ENCODE measurements at places on chromosomes 3 and 15. TPM values are rescaled to one million over a fixed set of nuclear protein-coding genes. Genes with fewer than 3 reads are reported as not detected.

INSYN1 gene
- not detected for total RNA-seq

ARNT2 gene
- not detected for total RNA-seq

KLHL24 gene
- 19.6 TPM for total RNA-seq

SERPINI2 gene
- total RNA-seq: not detected

CHRNA5 gene
- 4.0 TPM for total RNA-seq

GHRL gene
- 0.56 TPM for total RNA-seq

OXNAD1 gene
- total RNA-seq: 64.0 TPM

SFMBT1 gene
- total RNA-seq: 32.2 TPM

LMAN1L gene
- total RNA-seq: 0.92 TPM

RTP3 gene
- total RNA-seq: not detected

FRMD5 gene
- not detected for total RNA-seq

GRCh38 chr3:101184111-101184510 is 136.3 kb downstream of the IMPG2 start:
- H3K4me3 ChIP-seq: no peak overlapping the region
- H3K27ac ChIP-seq: no peak overlapping the region

- no peak overlapping the region for H3K27ac ChIP-seq
- no peaks in the 10 kb centered on the region for H3K36me3 ChIP-seq
- peaks cover 7% of the 10 kb centered on the region for H3K27me3 ChIP-seq
- H3K4me1 ChIP-seq: no peaks in the 10 kb centered on the region
- H3K4me3 ChIP-seq: no peak overlapping the region
- no peak for DNase-seq
Measured at GRCh38 chr3:161177991-161178390, 43.1 kb upstream of the NMD3 start.

- H3K36me3 ChIP-seq: no peaks in the 10 kb centered on the region
- no peak overlapping the region for H3K27ac ChIP-seq
- peaks cover 2% of the 10 kb centered on the region for H3K27me3 ChIP-seq
- no peak for DNase-seq
- H3K4me3 ChIP-seq: no peak overlapping the region
Measured at GRCh38 chr3:12197475-12197874, 38.8 kb upstream of the TIMP4 start.

- H3K36me3 ChIP-seq: peaks cover 3% of the 10 kb centered on the region
- DNase-seq: no peak
- H3K27me3 ChIP-seq: peaks cover 10% of the 10 kb centered on the region
- peak overlapping the region; percentile 98 for H3K27ac ChIP-seq
- H3K4me1 ChIP-seq: peaks cover 32% of the 10 kb centered on the region
- H3K4me3 ChIP-seq: peak overlapping the region; percentile 100
Measured at GRCh38 chr3:160754371-160754854, 1.6 kb upstream of the PPM1L start.

GRCh38 chr15:78327466-78327865 is 12.7 kb upstream of the CRABP1 start:
- no peaks in the 10 kb centered on the region for H3K4me1 ChIP-seq
- H3K4me3 ChIP-seq: no peak overlapping the region
- H3K27me3 ChIP-seq: no peaks in the 10 kb centered on the region

DNA sequence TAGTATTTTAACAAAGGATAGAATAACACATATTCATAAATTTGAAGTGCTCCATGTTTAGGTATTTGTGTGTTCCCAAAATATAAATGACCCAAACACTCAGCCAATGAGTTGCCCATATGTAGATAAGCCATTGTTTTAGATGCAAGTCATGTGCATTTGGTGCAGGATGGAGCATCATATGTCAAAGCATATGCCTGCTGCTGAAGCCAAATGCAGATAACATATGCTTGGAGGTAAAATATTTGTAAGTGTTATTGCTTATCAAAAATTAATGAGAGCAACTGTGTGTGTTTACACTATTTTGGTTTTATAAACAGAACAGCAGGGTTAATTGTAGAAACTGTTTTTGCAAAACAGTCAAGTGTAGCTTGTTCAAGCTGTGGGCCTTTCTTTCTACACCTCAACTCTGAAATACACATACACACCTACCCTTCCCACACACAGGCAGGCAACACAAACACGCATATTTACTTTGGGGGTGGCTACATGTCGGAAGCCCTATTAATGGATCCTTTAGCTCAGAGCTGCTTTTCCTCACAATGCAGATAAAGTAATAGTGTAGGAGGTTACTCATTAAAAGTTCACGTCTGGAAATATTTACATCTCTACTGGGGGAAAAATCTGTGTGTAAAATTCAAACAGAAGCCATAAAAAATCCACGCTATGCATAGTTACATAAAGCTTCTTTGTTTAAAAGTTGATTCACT is 521.4 kb downstream of the ZNF385D start:
- no peaks in the 10 kb centered on the region for H3K36me3 ChIP-seq
- no peak for DNase-seq
- no peak overlapping the region for H3K27ac ChIP-seq
- no peaks in the 10 kb centered on the region for H3K4me1 ChIP-seq

GRCh38 chr3:8445861-8446260 is 55.8 kb upstream of the LMCD1 start:
- no peaks in the 10 kb centered on the region for H3K36me3 ChIP-seq
- H3K27ac ChIP-seq: no peak overlapping the region
- peaks cover 3% of the 10 kb centered on the region for H3K27me3 ChIP-seq
- no peak overlapping the region for H3K4me3 ChIP-seq
- H3K4me1 ChIP-seq: no peaks in the 10 kb centered on the region

- H3K27me3 ChIP-seq: no peaks in the 10 kb centered on the region
- no peak for DNase-seq
Measured at GRCh38 chr3:94420931-94421330, 358.1 kb downstream of the NSUN3 start.

GRCh38 chr3:173823911-173824460 is 426.4 kb downstream of the NLGN1 start:
- no peaks in the 10 kb centered on the region for H3K27me3 ChIP-seq
- DNase-seq: no peak
- no peaks in the 10 kb centered on the region for H3K36me3 ChIP-seq
- no peak overlapping the region for H3K27ac ChIP-seq

DNA sequence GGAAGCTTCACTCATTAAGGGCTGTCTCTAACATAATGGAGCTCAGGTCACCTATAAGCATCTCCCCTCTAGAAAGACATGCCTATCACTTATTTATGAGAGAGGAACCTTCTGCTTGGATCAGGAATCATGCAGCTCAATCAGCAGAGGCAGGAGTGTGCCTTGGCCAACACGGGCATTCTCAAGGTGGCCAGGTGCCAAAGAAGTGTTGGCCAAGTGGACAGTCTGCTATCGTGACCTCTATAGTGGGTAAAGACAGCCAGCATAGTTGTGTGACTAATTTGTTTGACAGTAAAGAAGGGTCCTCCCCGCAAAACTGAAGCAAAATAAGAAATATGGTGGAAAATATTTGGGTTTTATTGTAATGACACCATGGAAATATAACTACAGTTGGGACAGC is 14.7 kb upstream of the AGTR1 start:
- no peaks in the 10 kb centered on the region for H3K36me3 ChIP-seq
- DNase-seq: no peak
- H3K4me1 ChIP-seq: no peaks in the 10 kb centered on the region
- H3K27ac ChIP-seq: no peak overlapping the region
- H3K27me3 ChIP-seq: no peaks in the 10 kb centered on the region

- no peak for DNase-seq
- no peaks in the 10 kb centered on the region for H3K27me3 ChIP-seq
- peaks cover 75% of the 10 kb centered on the region for H3K36me3 ChIP-seq
Measured at GRCh38 chr3:108054935-108055334, 35.9 kb downstream of the CD47 start.

GRCh38 chr15:51388726-51389125 is 47.3 kb downstream of the GLDN start:
- H3K4me3 ChIP-seq: no peak overlapping the region
- no peak for DNase-seq
- no peaks in the 10 kb centered on the region for H3K27me3 ChIP-seq
- no peaks in the 10 kb centered on the region for H3K4me1 ChIP-seq

DNA sequence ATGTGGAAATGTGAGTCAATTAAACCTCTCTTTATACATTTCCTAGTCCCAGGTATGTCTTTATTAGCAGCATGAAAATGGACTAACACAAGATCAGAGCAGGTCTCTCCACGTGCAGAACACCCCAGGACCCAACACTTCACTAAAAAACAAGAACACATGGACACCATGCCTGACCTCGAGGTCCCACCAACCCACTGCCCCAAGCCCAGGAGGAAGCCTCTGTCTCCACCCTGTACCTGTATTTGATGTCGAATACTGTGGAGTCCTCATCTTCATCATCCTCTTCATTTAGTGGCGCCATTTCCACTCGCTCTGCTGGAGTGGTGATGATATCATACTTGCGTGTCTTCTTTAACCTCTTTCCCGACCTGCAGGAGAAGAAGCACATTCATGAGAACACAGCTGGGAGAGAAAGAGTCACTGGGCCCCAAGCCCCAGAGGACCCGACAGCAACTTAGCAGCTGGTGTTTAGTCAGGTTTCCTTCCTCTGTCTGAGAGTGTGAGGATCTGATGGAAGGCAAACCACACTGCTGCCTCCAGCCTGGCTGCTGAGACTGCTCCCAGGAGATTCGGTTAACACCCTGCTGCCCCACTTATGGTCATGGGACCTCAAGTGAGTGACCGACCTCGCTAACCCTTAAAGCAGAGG is 25.5 kb downstream of the FAM174B start:
- H3K27ac ChIP-seq: no peak overlapping the region
- no peak for DNase-seq
- peaks cover 8% of the 10 kb centered on the region for H3K4me1 ChIP-seq
- no peak overlapping the region for H3K4me3 ChIP-seq
- H3K36me3 ChIP-seq: no peaks in the 10 kb centered on the region
- no peaks in the 10 kb centered on the region for H3K27me3 ChIP-seq

DNA sequence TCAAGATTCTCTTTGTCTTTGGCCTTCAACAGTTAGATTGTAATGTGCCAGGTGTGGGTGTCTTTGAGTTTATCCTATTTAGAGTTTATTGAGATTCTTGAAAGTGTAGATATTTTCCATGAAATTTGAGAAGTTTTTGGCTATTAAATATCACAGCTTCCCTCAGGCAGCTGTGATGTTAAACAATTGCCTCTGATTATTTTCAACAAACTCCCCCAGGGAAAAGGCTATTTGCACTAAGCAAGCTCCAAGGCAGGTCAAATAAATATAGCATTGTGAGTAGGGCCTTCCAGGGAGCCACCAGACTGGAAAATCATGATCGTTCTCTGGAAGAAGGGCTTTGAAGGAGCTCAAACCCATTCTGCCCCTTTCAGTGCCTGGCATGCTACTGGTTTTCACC is 107.0 kb downstream of the EEFSEC start:
- H3K36me3 ChIP-seq: peaks cover 23% of the 10 kb centered on the region
- DNase-seq: no peak
- H3K27me3 ChIP-seq: no peaks in the 10 kb centered on the region
- H3K4me3 ChIP-seq: no peak overlapping the region
- no peaks in the 10 kb centered on the region for H3K4me1 ChIP-seq

DNA sequence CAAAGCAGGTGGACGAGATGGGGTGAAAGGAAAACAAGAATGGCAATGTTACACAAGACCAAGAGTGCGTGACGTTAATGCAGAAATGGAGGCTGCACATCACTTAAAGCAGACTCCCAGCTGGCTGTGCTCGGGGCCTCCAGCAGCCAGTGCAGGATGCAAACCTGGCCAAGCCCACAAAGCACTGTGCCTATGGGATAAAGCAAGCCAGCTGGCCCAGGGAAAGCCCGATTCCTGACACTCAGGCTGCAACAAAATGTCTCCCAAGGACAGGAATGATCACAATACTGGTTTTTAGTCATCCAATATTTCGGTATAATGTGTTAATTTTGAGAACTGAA is 86.2 kb downstream of the SEC22A start:
- H3K4me3 ChIP-seq: no peak overlapping the region
- no peak for DNase-seq
- no peak overlapping the region for H3K27ac ChIP-seq
- H3K4me1 ChIP-seq: no peaks in the 10 kb centered on the region
- H3K36me3 ChIP-seq: no peaks in the 10 kb centered on the region

GRCh38 chr3:97579365-97579764 is 185.2 kb upstream of the ARL6 start:
- H3K4me1 ChIP-seq: no peaks in the 10 kb centered on the region
- no peaks in the 10 kb centered on the region for H3K36me3 ChIP-seq
- no peaks in the 10 kb centered on the region for H3K27me3 ChIP-seq
- H3K27ac ChIP-seq: no peak overlapping the region
- no peak for DNase-seq

DNA sequence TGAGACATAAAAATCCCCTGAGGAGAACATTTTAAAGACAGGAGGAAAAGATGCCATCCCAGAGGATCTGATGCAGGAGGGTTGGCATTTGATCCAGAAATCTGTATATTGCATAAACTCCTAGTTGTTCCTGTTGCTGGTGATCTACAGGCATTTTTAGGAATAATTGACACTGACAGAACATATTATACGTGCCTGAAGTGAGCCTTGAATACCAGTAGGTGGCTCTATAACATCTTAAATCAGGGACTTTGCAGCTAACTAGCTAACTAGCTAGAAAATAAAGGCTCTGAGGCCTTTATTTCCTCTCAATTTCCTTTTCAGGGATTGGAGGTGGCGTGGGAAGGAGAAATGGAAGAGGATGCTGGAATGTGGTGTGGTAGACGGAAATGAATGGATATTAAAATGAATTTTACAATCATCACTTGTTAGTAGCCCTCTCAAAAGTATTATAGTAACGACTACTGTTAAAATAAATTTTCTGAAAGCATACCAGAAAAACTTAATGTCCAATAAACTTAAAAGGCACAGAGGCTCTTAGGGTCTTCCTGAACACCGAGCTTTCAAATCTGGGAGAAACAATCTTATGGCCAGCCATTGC is 73.8 kb upstream of the ZBED2 start:
- peaks cover 52% of the 10 kb centered on the region for H3K36me3 ChIP-seq

DNA sequence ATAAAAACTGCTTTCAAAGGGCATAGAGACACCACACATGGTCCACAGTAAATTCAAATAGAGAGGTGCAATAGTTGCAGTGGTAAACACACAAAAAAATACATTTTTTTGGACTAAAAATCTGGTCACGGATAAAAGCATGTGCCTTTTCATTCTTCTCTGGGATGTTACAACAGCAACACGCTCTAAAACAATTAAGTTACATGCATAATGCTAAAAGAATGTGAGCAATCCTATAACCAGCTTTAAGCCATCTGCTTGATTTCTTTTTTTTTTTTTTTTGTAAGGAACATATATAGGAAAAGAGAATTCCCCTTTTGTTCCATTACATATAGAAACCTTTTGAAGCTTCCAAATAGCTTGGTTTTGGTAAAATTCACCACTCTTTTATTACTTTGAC is 20.0 kb downstream of the WNT5A start:
- no peaks in the 10 kb centered on the region for H3K27me3 ChIP-seq
- no peak for DNase-seq
- H3K36me3 ChIP-seq: no peaks in the 10 kb centered on the region
- no peak overlapping the region for H3K27ac ChIP-seq

DNA sequence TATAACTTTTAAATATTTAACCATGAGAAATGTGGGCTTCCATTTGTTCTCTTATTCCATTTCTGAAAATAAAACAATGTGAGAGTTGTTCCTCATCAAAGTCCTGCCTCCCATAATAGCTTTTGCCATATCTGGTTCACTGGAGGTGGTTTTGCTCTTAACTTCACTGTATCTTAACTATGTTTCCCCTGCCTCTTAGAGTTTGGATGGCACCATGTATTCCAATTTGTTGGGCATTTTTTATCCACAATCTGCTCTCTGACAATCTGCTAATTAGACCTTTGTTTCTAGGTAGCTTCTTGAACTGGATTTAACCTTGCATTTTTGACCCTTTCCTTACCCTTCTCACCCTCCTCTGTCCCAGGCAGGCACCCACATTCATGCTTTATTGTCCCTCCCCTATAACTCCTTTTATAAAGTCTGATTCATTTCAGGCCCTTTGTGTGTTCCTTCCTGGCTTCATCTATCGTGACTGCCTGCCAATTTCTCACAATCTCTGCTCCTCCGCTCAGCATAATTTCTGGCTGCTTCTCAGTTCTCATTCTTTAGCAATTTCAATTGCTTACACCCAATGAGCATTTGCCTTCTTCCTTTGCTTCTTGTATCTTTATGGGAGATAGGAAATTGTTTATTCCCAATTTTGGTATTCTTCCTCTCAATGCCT is 144.2 kb upstream of the ARHGEF26 start:
- H3K4me3 ChIP-seq: no peak overlapping the region
- H3K36me3 ChIP-seq: no peaks in the 10 kb centered on the region
- H3K4me1 ChIP-seq: no peaks in the 10 kb centered on the region

Measured in activated CD4-positive, alpha-beta T cell treated with anti-CD3 and anti-CD28 coated beads, Interleukin-2, amount 10 ng/mL, durations not matched to agents 7 days and 5 days (primary cell).